ENCODE measurements at places on chromosomes 4 and X.
A peak's percentile ranks its signal among the peaks of the same experiment; 100 is the strongest.

- DNase-seq = no peak
These were observed 218.6 kb downstream of the PRDM5 start for GRCh38 chr4:120703908-120704307.

DNA sequence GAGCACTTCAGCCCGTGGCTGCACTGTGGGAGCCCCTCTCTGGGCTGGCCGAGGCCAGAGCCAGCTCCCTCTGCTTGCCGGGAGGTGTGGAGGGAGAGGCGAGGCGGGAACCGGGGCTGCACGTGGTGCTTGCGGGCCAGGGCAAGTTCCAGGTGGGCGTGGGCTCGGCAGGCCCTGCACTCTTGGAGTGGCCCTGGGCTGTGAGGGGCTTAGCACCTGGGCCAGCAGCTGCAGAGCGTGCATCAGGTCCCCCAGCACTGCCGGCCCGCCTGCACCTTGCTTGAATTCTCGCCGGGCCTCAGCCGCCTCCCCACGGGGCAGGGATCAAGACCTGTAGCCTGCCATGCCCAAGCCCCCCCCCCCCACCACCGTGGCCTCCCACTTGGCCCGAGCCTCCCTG, 28.9 kb upstream of the APOOL start:
- DNase-seq = no peak

DNA sequence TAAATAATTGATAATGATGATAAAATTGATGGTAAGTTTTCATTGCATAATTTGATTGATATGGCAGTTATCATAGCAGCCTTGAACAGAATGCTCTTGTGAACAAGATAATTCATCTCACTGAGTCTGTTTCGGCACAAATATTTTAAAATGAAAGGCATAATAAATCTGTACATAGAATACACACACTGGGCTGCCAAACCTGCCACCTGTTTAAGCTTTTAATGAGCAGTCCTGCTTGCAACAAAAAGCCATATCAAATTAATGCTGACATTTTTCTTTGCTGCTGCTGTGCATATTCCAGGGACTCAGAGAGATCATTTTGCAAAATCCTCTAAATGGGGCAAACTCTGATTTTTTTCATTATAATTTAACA, 201.1 kb downstream of the ARHGAP24 start:
- no peak for DNase-seq

GRCh38 chr4:123666486-123666885, 269.9 kb downstream of the SPRY1 start:
- no peak for DNase-seq

DNA sequence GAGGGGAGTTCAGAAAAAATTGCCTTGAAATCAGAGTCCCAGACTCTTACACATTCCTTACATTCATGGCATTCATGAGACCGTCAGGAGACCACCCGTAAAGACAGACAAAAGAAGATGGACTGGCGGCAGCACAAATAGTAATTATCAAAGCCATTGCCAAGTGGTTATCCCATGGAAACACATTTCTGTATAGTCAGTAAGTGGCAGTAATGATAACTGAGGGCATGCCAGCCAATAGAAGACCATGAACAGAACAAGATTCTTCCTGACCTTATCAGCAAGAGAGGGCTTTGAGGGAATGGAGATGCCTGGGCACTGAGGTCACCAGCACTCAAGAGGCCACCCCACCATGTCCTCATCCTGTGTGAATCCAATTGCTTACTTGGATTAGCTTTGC, 121.7 kb upstream of the HCCS start:
- DNase-seq = no peak

GRCh38 chr4:42617030-42617429, 39.9 kb downstream of the ATP8A1 start:
- no peak for DNase-seq

DNA sequence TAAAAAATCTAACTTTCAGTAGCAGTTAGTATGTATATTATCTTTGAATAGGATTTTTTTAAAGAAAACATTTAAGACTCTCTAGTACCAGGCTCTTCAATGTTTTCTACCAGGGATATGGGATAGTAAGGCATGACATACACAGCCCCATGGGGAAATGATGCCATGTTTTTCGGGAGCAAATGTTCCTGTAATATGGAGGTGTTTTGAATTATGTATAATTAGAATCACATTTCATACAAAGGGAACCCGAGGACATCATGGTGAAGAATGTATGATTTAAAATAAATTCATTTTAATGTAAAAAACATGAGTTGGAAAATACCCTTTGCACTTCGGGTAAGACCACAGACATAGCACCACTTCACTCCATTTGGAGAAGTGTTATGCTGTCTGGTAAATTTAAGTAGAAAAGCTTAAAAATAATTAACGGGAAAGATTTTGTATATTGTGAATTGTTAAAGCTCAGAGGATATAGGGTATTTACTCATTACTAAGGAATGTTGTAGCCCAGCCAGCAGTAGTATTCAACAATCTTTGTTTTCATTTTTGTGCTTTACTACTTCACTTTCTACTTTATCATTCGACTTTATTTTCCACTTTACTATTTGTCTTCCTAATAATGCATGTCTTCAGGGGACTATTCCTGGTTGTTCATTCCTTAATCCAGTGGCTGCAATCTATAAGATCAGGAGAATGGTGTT, 2050.7 kb downstream of the ARAP2 start:
- DNase-seq = no peak

GRCh38 chrX:130529531-130529930, 127.7 kb downstream of the RBMX2 start:
- DNase-seq = no peak

GRCh38 chr4:47531241-47531953, 46.3 kb downstream of the ATP10D start:
- DNase-seq = peak; percentile 55

- DNase-seq = no peak
These were observed 129.5 kb downstream of the KCTD8 start for GRCh38 chr4:44319129-44319528.

GRCh38 chrX:150028692-150029091, 90.4 kb upstream of the EOLA2 start:
- DNase-seq = no peak

DNA sequence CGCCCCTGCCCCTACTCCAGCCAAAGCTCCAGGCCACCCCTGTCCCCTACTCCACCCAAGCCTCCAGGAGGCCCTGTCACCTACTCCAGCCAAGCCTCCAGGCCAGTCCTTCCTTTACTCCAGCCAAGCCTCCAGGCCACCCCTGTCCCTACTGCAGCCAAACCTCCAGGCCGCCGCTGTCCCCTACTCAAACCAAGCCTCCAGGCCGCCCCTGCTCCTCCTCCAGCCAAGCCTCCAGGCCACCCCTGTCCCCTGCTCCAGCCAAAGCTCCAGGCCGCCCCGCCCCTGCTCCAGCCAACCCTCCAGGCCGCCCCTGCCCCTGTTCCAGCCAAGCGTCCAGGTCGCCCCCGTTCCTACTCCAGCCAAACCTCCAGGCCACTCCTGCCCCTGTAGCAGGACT, 5.1 kb upstream of the ASMT start:
- no peak for DNase-seq

DNA sequence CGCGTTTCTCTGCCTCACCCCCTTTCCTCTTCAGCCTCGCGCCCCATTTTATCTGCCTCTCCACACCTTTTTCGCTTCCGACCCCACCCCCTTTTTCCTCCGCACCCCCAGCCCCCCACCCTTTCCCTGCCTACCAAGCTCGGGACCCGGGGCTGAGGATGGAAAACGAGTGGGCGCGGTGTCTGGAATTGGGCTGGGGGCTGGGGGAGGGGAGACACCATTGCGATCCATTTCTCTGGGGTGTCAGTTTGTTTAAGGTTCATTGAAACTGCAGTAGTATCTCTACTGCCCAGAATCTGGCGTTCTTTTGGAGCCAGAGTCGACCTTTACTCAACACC, 707 bp downstream of the SLC9A6 start:
- DNase-seq = no peak

DNA sequence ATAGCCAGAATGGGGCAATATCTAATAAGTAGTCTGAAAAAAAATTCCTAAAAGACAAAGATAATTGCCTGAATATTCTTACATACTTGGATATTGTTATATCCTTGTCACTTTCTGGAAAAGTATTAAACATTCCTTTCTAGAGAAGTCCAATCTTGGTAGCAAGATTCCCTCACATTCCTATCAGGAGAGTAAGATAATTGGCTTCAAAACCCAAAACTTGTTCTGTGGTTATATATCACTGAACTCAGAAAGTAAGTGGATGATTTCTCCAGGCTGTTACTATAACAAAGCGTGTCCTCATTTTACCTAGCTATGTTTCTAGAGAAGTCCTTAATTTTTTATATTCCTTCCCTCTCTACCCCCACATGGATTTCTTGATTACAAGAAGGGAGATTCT, 46.0 kb upstream of the TEX13A start:
- no peak for DNase-seq

GRCh38 chr4:41104155-41104554, 110.2 kb downstream of the APBB2 start:
- DNase-seq = no peak

- DNase-seq = no peak
These were observed 24.3 kb downstream of the TMEM255A start for GRCh38 chrX:120286733-120287512.

DNA sequence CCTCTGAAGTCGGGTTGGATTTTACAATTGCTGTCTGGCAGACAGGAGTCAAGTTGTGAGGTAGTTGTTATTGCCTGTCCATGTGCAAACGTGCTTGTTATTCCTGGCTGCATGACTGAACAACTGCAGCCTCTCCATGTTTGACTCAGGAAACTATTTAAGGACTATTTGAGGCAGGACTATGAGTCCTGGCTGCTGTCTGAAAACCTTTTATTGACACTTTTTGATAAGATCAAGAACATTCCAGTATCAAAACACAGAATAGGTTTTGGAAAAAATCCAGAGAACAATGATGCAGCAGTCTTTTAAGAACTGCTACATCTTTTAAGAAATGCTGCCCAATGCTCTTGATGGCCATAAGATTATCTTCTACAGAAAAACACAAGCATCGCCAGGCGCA, 10.0 kb upstream of the SPRY1 start:
- DNase-seq = no peak

GRCh38 chr4:14184767-14185166, 557.2 kb upstream of the BOD1L1 start:
- no peak for DNase-seq

- DNase-seq = no peak
These were observed 3.2 kb downstream of the PRDX4 start for GRCh38 chrX:23670528-23670927.

DNA sequence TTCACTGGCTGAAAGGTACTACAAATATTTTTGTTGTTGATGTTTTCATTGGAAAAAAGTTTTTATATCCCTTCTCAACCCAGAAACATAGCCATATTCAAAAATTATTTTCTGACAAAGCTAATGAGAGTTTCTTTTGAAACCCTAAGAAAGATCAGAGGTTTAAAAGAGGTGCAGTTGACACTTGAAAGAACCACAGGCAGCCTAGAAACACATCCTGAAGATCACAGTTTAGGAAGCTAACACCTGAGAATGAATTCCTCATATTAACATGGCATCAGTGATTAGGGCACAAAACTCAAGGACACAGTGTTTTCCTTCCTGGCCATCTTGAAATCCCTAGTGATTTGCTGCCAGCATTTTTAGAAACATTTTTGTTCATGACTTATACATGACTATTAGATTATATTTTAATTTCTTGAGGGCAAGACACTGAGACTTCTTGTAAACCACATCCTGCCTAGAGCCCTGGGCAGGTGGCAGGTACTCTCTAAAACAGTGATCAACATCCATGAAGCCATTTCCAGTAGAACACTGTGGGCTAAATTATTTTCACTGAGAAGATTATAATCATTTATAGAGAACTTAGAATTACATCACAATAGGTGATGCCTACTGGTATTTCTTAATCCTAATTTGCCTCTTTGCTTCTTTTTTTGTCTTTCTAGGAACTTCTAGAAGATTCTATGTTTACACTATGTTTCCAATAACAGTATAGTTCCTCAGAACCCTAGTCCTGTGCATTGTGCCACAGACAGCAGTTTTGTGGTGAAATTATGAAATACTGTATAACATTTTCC, 80.0 kb downstream of the ARSJ start:
- DNase-seq = no peak

DNA sequence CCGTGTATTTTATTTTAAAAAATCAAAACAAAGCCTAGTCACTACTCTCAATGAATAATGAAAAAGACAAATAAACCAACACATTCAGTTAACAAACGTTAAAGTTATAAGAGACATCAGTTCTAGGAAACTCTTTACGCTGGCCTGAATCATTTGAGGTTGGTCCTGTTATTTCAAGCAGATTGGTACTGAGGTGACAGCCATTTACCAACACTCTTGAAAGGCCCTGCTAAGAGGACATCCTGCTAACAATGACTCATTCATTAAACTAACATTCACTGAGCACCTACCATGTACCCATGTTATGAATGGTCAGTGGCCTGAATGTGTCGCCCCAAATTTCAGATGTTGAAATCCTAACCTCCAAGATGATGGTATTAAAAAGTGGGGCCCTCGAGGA, 57.1 kb upstream of the ADGRG2 start:
- DNase-seq = no peak

- DNase-seq = no peak
These were observed 220.5 kb upstream of the RPS6KA3 start for GRCh38 chrX:20487227-20487626.

GRCh38 chrX:48999030-48999429, 3.0 kb downstream of the GRIPAP1 start:
- no peak for DNase-seq

DNA sequence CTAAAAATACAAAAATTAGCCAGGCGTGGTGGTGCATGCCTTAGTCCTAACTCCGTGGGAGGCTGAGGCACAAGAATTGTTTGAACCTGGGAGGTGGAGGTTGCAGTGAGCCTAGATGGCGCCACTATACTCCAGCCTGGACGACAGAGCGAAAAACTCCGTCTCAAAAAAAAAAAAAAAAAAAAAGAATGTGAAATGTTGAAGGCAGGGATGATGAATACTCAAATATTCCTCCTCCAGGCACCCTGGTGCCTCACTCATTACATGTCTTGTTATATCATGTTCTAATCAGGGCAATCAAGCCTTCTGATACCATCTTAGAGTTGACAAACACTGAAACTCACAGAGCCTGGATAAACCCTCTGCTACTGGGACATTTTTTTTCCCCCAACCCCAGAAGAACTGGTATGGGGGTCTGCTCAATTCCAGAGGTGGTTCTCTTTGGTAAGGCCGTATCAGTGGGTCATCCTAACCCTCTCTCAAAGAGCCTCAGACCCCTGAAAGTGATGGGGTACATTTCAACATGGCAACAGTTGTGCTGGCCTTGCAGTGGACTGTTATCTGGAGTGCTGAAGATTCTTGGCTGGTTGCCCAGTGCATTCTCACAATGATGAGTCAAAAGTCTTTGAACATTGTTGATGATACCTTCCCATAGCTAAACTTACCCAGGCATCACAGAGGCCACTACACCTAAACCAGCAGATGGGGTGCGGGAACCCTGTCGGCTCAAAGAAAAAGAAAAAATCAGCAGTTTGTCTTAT, 2.4 kb upstream of the SH3KBP1 start:
- DNase-seq = peak; percentile 30

Measured in AG08396 (cell line).